Bronchial epithelial cell (primary cell): ENCODE measurements at places on chromosomes 4 and X.

DNA sequence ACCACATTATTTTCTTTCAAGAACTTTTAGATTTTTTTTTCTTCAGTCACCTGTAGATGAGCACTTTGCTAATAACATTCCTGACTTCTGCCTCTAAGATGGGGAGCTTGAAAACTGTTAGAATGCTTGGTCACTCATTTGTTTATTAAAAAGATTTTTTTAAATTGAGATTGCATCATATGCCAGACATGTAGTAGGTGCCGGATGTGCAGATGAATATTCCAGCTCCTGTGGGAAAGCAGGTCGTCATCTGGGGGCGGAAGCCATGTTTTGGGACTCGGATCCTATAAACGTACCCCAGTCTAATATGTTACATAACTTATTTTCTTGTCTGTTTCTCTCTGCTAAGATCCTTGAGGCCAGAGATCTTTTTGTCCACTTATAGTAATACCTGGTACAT lies 236.8 kb downstream of the ARHGAP10 start:
- DNase-seq = no peak

DNA sequence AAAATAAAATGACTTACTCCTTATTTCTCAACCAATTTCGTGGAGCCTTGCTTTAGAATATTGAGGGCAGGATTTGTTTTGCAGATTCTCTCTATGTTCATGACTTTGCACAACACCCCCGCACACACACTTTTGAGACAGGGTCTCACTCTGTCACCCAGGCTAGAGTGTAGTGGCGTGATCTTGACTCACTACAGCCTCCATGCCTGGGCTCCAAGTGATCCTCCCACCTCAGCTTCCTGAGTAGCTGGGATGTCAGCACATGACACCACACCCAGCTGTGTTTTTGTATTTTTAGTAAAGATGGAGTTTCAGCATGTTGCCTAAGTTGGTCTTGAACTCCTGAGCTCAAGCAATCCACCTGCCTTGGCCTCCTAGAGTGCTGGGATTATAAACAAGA lies 12.0 kb downstream of the CT47C1 start:
- DNase-seq = no peak

DNA sequence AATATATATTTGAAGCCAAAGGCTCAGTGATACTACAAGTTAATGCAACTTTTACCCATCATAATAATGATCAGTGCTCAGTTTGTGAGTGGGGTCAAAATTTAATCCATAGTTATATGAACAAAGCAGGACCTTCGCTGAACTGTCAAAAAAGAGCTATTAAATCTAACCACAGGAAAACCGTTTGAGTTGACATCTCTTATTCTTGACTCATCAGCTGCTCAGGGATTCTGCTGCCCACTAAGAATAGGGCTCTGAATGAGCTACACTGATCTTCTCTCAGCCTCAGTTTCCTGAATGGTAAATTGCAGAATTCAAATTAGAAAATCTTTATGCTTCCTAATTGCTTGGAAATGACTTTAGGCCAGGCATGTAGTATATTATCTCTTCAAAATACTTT lies 44.9 kb upstream of the NAP1L5 start:
- no peak for DNase-seq

- DNase-seq = no peak
These were observed 14.4 kb downstream of the ALG13 start for GRCh38 chrX:111695297-111695880.

DNA sequence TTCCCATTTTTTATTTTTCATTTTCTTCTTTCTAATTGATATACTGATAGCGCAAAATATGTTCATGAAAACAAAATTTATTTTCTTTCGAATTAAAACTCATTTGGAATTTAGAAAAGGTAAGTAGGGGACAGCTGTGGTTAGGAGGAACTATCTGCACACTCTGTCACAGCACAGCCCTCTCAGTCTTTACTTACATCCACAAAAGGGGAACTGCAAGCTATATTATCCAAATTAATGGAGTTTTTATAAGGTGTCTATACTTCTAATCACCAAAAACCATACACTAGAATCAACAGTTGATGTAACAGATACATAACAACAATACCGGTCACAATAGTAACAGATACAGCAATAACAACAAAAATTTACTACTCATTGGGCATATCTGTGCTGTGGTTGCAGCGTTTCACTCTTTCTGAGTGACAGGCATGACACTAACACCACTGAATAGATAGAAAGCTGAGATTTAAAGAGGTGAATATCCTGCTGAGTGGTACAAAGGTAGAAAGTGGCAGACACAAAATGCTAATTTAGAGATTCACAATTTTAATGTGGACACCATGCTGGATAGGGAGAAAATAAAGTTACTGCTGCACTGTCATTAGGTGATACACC lies 160.7 kb downstream of the PPP3CA start:
- DNase-seq = no peak

GRCh38 chr4:10192331-10192730 lies 75.7 kb upstream of the WDR1 start:
- DNase-seq = peak; percentile 44

GRCh38 chrX:81316163-81316562 lies 114.3 kb downstream of the SH3BGRL start:
- DNase-seq = peak; percentile 39

DNA sequence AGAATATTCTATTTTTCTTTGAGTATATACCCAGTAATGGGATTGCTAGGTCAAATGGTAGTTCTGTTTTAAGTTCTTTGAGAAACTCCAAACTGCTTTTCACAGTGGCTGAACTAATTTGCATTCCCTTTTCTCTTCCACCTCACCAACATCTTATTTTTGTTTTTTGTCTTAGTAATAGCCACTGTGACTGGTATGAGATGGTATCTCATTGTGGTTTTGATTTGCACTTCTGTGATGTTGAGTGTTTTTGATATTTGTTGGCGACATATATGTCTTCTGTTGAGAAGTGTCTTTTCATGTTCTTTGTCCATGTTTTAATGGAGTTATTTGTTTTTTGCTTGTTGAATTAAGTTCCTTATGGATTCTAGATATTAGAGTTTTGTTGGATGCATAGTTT lies 24.4 kb downstream of the AIMP1 start:
- DNase-seq = no peak
